ENCODE measurements at places on chromosomes 16 and 17. TPM values are rescaled to one million over a fixed set of nuclear protein-coding genes. Genes with fewer than 3 reads are reported as not detected.

GRCh38 chr17:32277284-32277683 is 11.7 kb downstream of the RHBDL3 start:
- H3K27me3 ChIP-seq: no peaks in the 10 kb centered on the region
- no peak overlapping the region for H3K4me3 ChIP-seq
- no peaks in the 10 kb centered on the region for H3K36me3 ChIP-seq
- H3K27ac ChIP-seq: no peak overlapping the region
- H3K4me1 ChIP-seq: no peaks in the 10 kb centered on the region

DNA sequence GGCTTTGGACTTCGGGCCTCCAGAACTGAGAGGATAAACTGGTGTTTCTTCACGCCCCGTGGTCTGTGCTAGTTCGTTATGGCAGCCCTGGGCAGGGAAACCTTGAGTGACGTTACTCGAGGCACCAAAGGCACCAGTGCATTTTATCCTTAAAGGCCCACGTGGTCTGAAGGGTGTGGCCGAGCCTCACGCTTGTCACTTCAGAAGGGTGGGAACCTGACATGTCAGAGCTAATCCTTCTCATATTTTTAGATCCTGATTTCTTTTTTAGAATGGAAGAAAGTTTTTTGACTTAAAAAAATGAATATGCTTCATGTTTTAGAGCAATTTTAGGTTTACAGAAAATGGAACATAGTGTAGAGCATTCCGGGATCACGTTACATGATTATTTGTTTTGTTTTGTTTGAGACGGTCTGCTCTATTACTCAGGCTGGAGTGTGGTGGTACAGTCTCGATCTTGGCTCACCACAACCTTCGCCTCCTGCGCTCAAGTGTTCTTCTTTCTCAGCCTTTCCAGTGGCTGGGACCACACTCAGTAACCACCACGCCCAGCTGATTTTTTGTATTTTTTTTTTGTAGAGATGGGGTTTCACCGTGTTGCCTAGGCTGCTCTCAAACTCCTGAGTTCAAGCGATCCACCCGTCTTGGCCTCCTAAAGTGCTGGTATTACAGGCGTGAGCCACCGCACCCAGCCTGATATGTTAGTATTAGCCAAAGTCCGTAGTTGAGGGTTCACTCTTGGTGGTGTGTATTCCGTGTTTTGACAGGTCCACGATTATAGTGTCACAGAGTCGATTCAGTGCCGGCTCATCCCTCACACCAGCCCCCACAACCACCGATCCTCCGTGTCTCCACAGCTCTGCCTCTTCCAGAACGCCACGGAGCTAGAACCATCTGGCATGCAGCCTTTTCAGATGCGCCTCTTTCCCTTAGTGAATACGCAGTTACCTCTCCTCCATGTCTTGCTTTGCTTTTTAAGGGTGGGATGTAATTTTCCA is 47.9 kb downstream of the RAB11FIP3 start:
- H3K27ac ChIP-seq: no peak overlapping the region
- H3K4me3 ChIP-seq: no peak overlapping the region
- H3K4me1 ChIP-seq: no peaks in the 10 kb centered on the region
- DNase-seq: no peak
- no peaks in the 10 kb centered on the region for H3K27me3 ChIP-seq

GRCh38 chr16:27434141-27435051 is 32.4 kb downstream of the IL21R start:
- no peaks in the 10 kb centered on the region for H3K36me3 ChIP-seq
- no peaks in the 10 kb centered on the region for H3K4me1 ChIP-seq
- no peaks in the 10 kb centered on the region for H3K27me3 ChIP-seq

DNA sequence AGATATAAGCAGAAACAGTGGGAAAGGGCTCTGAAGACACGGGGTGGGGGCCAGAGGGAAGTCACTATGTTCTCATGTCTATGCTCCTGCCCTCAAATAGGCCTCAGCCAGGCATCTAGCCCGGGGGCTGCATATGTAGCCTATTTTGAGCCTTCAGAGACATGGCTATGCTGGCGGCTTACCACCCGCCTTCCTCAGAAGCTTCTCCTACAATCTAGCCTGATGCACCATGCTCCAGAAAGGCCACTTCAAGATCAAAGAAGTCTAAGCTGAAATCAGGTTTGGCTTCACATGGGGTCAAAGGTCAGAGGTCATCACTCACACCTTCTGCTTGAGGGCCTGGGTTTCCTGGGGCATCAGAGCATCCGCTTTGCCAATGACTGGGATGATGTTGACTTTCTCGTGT is 1.6 kb downstream of the SEPTIN1 start:
- no peak overlapping the region for H3K4me3 ChIP-seq
- H3K4me1 ChIP-seq: peaks cover 19% of the 10 kb centered on the region
- DNase-seq: no peak
- no peak overlapping the region for H3K27ac ChIP-seq
- H3K36me3 ChIP-seq: no peaks in the 10 kb centered on the region

Gene RASD1
- 5.8 TPM for total RNA-seq

- no peak overlapping the region for H3K4me3 ChIP-seq
- no peak overlapping the region for H3K27ac ChIP-seq
- H3K27me3 ChIP-seq: no peaks in the 10 kb centered on the region
- H3K36me3 ChIP-seq: peaks cover 22% of the 10 kb centered on the region
- H3K4me1 ChIP-seq: no peaks in the 10 kb centered on the region
Observed at GRCh38 chr17:44203731-44204440, 4.2 kb upstream of the ATXN7L3 start.

DNA sequence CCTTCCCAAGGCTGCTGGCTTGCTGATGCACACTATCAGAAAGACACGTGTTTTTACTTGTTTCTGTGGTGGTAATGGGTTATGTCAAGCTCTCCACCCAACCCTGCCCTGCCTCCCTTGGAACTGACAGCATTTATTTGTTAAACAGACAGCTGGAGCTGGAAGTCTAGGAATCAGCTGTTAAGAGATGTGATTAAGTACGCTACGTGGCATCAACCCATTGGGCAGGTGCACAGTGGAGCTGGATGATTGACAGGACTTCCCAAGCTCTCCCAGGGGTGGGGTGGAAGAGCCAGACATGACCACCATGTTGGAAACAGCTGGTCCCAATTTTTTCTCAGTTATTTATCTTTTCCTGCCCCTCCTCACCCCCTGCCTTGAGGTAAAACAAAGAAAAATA is 49.4 kb downstream of the ADAMTS18 start:
- no peaks in the 10 kb centered on the region for H3K36me3 ChIP-seq
- H3K4me3 ChIP-seq: no peak overlapping the region
- no peak for DNase-seq
- H3K4me1 ChIP-seq: no peaks in the 10 kb centered on the region
- H3K27ac ChIP-seq: no peak overlapping the region
- H3K27me3 ChIP-seq: no peaks in the 10 kb centered on the region

GRCh38 chr17:66620528-66620927 is 214.4 kb upstream of the CACNG5 start:
- DNase-seq: no peak
- H3K27me3 ChIP-seq: no peaks in the 10 kb centered on the region

GRCh38 chr17:29766796-29767327 is 144.2 kb upstream of the CORO6 start:
- no peak for DNase-seq
- no peak overlapping the region for H3K27ac ChIP-seq
- H3K4me3 ChIP-seq: no peak overlapping the region

GRCh38 chr17:80387071-80387470 is 27.9 kb upstream of the ENDOV start:
- H3K27ac ChIP-seq: no peak overlapping the region
- no peak overlapping the region for H3K4me3 ChIP-seq
- H3K27me3 ChIP-seq: no peaks in the 10 kb centered on the region
- peaks cover 31% of the 10 kb centered on the region for H3K36me3 ChIP-seq
